ENCODE measurements at places on chromosomes 7 and 10.

DNA sequence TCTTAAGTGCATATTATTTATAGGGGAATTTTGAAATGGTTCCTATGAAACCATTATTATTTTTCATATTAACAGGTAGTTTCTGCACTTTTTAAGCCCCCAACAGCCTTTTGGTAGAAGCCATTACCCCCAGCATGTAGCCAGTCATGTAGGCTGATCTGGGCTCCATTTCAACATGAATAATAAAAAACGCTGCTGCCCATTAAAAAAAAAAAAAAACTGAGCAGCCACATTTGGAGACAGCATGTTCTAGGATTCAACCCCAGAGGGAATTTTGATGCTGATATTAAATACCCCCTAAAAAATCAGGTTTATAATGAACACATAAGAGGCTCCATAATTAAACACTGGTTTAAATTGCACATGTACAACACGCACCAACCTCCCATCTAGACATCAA is 181.3 kb downstream of the RTKN2 start:
- DNase-seq: no peak

DNA sequence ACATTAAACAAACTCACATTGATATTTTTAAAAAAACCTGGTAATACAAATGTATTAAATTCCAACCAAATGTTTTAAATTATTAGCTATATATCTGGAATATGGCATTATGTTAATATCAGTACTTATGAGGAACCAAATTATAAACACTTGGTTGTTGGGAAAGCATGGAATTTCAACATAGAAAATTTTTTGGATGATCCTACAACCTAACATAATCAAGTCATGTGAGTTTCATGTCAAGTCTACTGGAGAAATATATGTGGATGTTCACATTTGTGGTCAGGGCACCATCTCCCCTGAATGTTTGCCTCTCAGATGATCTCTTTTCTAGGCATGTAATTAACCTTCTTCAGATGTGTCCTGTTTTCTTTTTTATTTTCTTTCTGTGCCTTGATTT is 5.2 kb upstream of the POT1 start:
- DNase-seq: no peak

DNA sequence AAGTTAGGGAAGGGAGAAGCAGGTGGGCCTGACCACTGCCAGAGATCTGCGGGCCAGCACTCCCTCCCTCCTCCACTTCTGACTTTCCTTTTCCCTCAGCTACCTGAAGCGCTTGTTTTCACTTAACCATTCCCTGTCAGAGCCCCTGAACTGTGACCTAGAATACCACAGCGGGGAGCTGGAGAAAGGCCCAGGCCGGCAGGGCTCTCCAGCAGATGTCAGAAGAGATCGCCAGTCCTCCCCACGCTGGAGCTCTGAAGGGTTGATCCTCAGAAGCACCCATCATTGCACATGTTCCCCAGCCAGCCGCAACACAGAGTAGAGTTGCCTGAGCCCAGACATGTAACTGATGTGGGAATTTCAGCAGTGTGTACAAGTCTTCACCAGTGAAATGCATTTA is 44.4 kb upstream of the GAD2 start:
- no peak for DNase-seq

- no peak for DNase-seq
These were observed 218.1 kb downstream of the WDR11 start for GRCh38 chr10:121069061-121069850.

Data from CD4-positive, alpha-beta T cell treated with Interleukin-6 for 4 hours (primary cell).